ENCODE measurements at places on chromosomes 4 and X. TPM values are rescaled to one million over a fixed set of nuclear protein-coding genes. Genes with fewer than 3 reads are reported as not detected.

Gene HSFX3
- not detected for total RNA-seq

Gene CXXC4
- total RNA-seq, result not detected

Gene SERTM2
- 1.2 TPM for total RNA-seq

Gene PDLIM3
- total RNA-seq, result 52.8 TPM

Gene ATP7A
- 3.9 TPM for total RNA-seq

Gene SYNPO2
- 6.9 TPM for total RNA-seq

Gene MAD2L1
- 36.6 TPM for total RNA-seq

Gene DGKK
- total RNA-seq, result not detected

Gene SRPX2
- 61.3 TPM for total RNA-seq

Gene FOXO4
- total RNA-seq, result 3.5 TPM

Gene TEX13B
- not detected for total RNA-seq

Gene TMEM185A
- total RNA-seq, result 12.2 TPM

Gene FAM241A
- 2.6 TPM for total RNA-seq

Gene MAPK10
- total RNA-seq, result 10.1 TPM

Gene PLXNB3
- total RNA-seq, result 2.6 TPM

Gene DRD5
- total RNA-seq, result not detected

Gene NOX1
- not detected for total RNA-seq

Gene DCAF8L1
- total RNA-seq, result not detected

Gene VCX
- not detected for total RNA-seq

Gene ALPK1
- total RNA-seq, result 11.5 TPM

Gene SEC24B
- 20.2 TPM for total RNA-seq

Gene HS3ST1
- not detected for total RNA-seq

Gene LRIT3
- not detected for total RNA-seq

Gene ADAMTS3
- total RNA-seq, result 2.3 TPM

Gene CORIN
- 44.7 TPM for total RNA-seq

Gene RAB39B
- not detected for total RNA-seq

Gene NUDT11
- total RNA-seq, result 13.0 TPM

Gene CLDN34
- not detected for total RNA-seq

Gene XAGE1A
- not detected for total RNA-seq

Gene EDA2R
- total RNA-seq, result 16.1 TPM

Gene NAA11
- total RNA-seq, result not detected

Gene ARHGAP36
- not detected for total RNA-seq
